Effector memory CD8-positive, alpha-beta T cell (primary cell): ENCODE measurements at places on chromosomes 6 and 20.

DNA sequence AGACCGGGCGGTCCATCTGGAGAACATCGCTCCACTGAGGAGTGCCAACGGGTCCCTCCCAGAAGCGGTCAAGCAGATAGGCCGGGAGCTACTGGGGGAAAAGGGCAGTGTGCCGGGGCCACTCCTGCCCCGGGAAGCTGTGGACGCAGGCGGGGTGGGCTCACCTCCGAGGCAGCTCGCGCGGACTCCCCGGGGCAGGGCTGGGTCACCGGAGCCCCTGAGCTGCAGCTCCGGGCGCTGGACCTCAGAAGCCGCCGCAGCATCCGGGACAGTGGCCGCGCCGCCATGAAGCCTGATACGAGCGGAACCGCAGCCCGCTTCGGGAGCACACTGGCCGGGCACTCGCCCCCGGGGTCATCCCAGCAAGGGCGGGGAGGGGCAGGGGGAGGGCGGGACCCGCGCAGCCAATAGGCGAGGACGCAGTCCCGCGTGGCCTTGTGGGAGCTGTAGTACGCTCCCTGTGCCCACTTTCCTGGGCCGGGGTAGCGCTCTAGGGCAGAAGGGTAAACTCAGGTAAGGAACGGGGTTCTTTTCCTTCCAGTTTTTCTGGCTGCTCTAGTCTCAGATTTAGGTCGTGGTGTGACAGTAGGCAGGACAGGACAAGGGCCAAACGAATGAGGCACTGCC is at the start of gene MOCS1:
Gene MOCS1, minus strand, starts transcription at position 332 of the 627 bp plus-strand sequence. Its CDS starts 45 bp downstream, at position 287.
- no peak for DNase-seq

- no peak for DNase-seq
These were observed 818.8 kb upstream of the CITED2 start for GRCh38 chr6:140193269-140193668.

DNA sequence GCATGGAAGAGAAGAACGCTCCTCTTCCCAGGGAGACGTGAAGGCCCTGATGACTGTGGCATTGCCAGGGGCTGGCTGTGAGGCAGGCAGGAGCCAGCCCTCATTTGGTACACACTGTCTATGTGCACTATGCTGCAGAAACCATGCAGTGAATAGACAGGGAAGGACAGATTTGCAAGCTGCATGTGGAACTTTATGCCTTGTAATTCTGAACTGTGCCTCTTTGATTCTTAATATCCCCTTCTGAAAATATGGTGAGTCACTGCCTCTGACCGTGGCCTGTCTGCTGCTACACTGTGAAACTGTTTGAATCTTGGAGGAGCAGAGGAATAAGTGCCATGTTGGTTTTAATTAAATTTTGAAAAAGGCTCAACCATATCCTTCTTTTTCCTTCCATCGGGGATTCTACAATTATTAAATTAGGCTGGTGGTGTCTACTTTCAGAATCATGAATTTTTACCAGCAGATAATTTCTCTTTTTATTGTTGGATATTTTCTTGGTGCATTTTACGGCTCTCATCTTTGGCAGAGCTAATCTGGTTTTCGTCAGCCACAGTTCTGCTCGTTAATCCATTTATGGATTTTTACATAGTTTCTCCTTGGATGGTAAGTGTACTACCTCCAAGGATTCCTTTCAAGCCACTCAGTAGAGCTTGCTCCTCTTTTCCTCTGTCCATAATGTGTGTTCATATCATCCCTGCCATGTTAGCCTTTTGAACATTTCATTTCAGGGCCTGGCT is 301.0 kb upstream of the SLC35B3 start:
- no peak for DNase-seq

- DNase-seq = no peak
These were observed 46.4 kb upstream of the COL21A1 start for GRCh38 chr6:56293781-56294180.

- DNase-seq = no peak
These were observed 242.1 kb downstream of the MAFB start for GRCh38 chr20:40446888-40447287.

DNA sequence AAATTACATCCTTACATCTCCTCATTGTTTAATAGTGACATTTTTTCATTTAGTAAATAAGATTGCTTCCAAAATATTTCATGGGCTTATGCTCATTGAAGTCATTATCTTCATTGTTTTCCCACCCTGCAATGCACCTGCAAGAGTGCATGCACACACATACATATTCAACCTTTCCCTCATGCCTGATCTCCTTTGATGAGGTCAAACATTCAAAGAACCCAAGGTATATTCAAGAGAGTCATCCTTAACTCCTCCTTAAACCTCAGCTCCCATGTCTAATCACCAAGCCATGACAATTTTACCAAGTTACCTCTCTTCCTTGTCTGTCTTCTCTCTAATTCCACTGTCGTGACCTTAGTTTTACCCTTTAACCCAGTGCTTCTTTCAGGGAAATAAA is 56.5 kb downstream of the HIVEP2 start:
- no peak for DNase-seq

DNA sequence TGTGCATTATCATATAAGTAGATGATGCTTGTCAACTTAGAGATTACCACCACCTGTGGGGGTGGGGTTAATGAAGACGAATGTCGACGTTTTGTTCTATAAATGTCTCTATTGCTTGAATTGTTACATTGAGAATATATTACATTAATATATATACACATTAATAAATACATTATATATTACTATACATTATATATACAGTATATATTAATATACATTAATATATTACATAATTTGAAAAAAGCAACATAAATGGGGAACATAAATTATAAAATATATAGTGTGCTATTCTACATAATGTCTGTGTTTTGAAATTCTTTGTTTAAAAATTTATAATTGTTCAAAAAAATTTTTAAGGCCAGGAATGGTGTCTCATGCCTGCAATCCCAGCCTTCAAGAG is 81.1 kb downstream of the ALDH8A1 start:
- no peak for DNase-seq

DNA sequence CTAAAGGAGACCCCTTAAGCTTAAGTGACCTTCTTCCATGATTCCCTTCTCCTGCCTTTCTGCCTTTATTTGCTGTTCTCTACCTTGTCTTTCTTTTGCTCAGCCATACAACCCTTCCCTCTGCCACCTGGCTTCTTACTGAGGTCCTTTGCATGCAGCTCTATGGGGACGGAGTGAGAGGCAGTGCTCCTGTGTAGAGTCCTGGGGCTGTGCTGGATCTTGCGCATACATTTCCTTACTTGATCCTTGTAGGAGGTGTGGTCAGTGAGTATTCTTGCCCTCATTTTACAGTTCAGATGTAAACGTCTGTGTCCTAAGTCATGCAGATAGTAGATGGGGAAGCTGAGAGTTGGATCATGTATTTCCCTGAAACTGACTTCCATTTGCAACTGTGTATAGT is 5.7 kb downstream of the SASH1 start:
- DNase-seq = no peak

- DNase-seq = no peak
These were observed 39.5 kb downstream of the ELOVL5 start for GRCh38 chr6:53309059-53309900.

DNA sequence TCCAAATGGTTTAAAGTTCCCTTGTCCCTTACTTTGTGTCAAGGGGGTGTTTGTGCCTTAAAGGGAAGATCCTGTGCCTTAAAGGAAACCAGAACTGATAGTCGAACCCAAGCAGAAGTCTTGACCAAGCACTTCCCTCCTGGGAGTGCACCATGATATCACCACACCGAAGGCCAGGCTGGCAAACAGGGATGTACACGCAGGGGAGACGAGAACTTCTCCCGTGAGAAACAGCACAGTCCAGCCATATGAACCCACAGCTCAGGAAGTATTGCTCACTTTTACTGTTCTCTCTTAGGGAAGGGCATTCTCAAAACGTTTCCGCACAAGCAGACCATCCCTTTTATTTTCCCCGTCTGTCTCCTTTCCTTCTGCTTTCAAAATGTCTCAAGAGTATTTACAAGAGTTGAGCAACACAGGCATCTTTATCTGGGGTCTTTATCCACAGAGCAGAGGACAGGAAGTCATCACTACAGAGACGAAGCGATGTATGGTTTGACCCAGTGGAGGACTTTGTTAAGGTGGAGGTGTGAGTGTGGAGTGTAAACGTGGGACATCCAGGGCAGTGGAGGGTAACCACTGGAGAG is 12.8 kb upstream of the SERPINB1 start:
- DNase-seq = no peak

- DNase-seq = no peak
These were observed 89.8 kb upstream of the DST start for GRCh38 chr6:56732517-56732916.

DNA sequence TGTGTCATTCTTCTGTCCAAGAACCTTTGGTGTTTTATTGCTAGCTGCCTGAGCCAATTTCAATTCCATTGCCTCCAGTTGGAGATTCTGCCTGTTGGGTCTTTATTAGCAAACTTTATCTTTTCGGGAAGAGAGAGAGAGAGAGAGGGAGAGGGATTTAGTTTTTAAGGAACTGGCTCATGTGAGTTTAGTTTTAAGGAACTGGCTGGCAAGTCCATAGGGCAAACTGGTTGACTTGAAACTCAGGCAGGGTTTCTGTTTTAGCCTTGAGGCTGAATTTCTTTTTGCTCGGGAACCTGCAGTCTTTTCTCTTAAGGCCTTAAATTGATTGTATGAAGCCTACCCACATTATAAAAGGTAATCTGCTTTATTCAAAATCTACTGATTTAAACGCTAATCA is 23.0 kb downstream of the BCKDHB start:
- DNase-seq = no peak

GRCh38 chr20:24694157-24694726 is 224.8 kb downstream of the SYNDIG1 start:
- no peak for DNase-seq

- peak; percentile 25 for DNase-seq
These were observed 335.3 kb downstream of the CD83 start for GRCh38 chr6:14452567-14453527.

- no peak for DNase-seq
These were observed 102.9 kb downstream of the OR2B2 start for GRCh38 chr6:27809067-27809938.

DNA sequence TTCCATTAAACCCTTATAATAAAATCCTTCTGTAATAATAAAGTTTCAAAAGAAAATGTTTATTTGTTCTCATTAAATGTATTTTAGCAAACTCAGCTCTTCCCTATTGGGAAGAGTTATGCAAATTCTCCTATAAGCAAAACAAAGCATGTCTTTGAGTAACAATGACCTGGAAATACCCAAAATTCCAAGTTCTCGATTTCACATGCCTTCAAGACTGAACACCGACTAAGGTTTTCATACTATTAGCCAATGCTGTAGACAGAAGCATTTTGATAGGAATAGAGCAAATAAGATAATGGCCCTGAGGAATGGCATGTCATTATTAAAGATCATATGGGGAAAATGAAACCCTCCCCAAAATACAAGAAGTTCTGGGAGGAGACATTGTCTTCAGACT is 3.8 kb downstream of the IL17A start:
- no peak for DNase-seq

GRCh38 chr6:25136854-25137253 is 142.3 kb upstream of the CARMIL1 start:
- no peak for DNase-seq

DNA sequence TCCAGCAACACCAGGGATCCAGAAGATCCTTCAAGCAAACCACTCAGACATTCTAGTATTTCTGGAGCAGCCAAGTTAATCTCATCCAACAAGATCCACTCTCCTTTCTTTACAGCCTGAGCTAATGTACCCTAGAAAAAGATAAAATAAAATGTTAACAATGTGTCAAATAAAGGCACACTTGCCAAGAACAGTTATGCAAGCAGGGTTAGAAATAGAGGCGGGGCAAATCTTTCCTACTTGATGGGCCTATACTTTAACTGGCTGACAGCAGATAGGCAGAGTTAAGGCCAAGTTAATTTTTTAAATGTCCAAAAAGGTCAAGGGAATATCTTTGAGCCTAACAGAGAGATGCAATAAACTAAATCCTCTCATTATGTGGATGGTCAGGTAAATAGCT is 60.8 kb downstream of the MDN1 start:
- DNase-seq = no peak

GRCh38 chr6:97717086-97717485 is 434.1 kb upstream of the MMS22L start:
- no peak for DNase-seq

DNA sequence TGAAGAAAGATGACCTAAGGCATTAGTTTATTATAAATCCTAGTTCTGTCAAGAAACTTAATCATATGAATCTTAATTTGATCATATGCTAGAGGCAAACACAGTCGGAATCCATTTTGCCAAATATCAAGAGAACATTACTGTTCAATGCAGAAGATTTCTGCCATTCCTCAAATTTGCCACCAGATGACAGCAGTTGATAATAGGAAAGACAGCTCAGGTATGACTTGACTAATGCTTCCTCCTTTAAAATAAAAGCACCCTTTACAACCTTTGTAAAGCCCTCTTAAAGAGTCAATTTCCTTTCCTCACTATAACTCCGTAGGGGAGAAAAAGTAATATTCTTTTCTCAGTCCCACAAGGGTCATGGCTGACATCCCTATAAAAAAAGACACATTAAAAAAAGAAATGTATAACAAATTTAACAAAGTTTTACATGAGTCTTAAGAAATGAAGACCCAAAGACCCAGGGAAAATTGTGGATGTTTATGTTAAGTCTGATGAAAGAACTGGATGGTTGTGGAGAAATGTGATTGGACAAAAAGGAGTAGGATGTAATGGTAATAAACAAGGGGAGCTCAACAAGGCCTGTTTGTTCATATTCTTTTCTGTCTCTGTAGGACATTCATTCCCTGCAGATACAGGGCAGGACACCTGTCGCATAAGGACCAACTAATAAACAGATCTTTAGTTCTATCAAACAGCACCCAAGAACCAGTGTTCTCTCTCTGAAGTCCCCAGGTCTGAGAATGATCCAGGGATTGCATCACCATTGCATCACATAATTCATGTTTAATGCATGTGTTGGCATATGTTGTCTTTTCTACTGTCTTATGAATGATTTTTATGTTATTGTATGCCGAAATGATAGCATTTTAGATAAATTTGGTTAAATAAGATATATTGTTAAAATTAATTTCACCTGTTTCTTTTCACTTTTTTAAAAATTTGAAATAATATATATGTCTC is 23.0 kb upstream of the IL17A start:
- DNase-seq = no peak

DNA sequence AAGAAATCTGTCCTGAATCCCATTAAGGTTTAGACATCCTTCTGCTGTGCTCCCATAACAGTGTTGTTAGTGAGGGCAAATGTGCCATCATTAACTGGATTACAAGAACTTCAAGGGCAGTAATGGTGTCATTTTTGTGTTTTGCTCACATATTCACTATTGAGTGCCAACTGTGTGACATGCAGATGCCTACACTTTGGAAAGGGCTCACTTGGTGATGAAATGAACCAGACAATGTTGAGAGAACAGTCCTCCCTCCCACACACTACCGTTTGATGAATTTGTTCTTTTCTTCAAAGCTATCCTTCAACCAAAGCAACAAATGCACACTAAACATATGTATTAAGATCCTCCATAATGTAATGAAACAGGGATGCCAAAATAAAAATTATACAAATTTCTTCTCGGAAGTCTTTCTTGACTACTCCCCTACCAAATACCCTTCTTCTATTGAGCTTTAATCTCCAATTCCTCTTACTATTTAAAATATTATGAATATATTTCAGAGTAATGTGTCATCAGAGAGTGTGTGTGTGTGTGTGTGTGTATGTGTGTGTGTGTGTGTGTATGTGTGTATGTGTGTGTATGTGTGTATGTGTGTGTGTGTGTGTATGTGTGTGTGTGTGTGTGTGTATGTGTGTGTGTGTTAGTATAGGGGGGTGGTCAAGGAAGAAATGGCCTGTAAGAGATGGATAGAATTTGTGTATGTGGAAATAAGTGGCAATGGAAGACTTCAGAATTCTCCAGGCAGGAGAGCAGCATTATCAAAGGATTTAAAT is 92.3 kb upstream of the ENPP5 start:
- no peak for DNase-seq
